Mammary epithelial cell (primary cell): ENCODE measurements at places on chromosomes 6 and 20. TPM values are rescaled to one million over a fixed set of nuclear protein-coding genes. Genes with fewer than 3 reads are reported as not detected.

OCSTAMP gene
- not detected in 2 replicates for total RNA-seq

COL9A3 gene
- total RNA-seq = 0.67 TPM

BNIP5 gene
- not detected for total RNA-seq

KIF13A gene
- 71.2 TPM for total RNA-seq
